OCI-LY7 (cell line): ENCODE measurements at places on chromosomes 7 and 10.
A peak's percentile ranks its signal among the peaks of the same experiment; 100 is the strongest.

- no peak for DNase-seq
Measured at GRCh38 chr7:84799106-84799505, 387.8 kb downstream of the SEMA3D start.

- no peak for DNase-seq
Measured at GRCh38 chr10:1872151-1872726, 134.9 kb upstream of the ADARB2 start.

GRCh38 chr7:131897790-131898165 lies 341.4 kb upstream of the PODXL start:
- no peak for DNase-seq

- DNase-seq = no peak
Measured at GRCh38 chr10:114632869-114633715, 25.0 kb downstream of the ABLIM1 start.

- DNase-seq = no peak
Measured at GRCh38 chr10:111151595-111152307, 74.9 kb downstream of the ADRA2A start.

GRCh38 chr7:3234851-3235250 lies 66.2 kb upstream of the SDK1 start:
- DNase-seq = no peak

GRCh38 chr10:42972946-42973345 lies 103.9 kb upstream of the RET start:
- no peak for DNase-seq

DNA sequence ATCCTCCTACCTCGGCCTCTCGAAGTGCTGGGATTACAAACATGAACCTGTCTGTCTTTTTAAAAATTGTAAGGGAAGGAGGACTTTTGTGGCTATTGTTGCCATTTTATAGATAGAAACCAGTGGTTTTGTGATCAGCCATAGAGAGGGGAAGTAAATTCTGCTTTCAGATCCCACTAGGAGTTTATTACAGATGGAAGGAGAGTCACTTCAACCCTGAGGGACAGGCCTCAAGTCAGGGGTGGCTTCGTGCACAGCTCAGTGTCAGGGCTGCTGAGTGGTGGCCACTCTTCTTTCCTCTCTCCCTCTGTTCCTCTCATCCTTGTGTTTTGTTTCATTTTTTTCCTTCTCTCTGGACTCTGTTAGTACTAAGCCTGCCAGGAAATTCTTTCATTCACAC lies 60.8 kb downstream of the OGDH start:
- DNase-seq = no peak

GRCh38 chr7:8176370-8177081 lies 85.4 kb downstream of the ICA1 start:
- DNase-seq = peak; percentile 84

GRCh38 chr7:155491812-155492211 lies 33.9 kb downstream of the EN2 start:
- DNase-seq = no peak

GRCh38 chr7:20354610-20355528 lies 24.2 kb downstream of the ITGB8 start:
- DNase-seq = no peak

DNA sequence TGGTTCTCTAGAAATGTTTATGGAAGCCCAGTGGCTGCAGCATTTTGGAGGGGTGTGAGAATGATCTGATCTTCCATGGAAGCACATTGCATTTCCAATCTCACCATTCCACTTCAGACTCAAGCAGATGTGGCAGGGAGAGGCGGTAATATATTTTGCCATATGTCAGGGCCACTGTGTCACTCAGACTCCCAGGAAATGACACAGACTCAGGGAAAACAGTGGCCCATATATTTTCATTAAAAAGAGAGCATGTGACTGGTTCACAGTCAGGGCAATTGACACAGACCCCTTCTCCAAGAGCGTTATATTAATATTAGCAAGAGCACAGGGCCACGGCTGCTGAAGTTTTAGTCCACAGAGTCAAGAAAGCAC lies 149.3 kb upstream of the NRP1 start:
- DNase-seq = no peak

- DNase-seq = no peak
Measured at GRCh38 chr10:33032654-33033151, 74.7 kb upstream of the ITGB1 start.

GRCh38 chr7:74043523-74043951 lies 15.6 kb downstream of the ELN start:
- no peak for DNase-seq

- DNase-seq = no peak
Measured at GRCh38 chr7:74575083-74575784, 82.3 kb upstream of the GTF2I start.

DNA sequence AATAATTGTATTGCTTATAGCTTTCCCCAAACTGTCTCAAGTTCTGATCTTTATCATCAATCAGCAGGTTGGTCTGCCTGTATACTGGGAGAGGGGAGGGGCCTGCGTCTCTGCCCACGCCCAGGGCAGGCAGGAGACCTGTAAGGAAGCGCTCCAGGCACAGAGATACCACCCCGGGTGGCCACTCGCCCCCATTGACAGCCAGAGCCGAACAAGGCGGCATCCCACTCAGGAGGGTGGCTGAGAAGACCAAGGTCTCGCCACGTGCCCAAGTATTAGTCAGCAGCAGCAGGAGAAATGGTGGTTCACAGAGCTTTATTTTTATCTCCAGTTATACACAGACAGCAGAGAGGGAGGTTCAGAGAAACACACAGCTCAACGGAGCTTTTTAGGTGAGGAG lies 7.2 kb downstream of the STK32C start:
- no peak for DNase-seq

DNA sequence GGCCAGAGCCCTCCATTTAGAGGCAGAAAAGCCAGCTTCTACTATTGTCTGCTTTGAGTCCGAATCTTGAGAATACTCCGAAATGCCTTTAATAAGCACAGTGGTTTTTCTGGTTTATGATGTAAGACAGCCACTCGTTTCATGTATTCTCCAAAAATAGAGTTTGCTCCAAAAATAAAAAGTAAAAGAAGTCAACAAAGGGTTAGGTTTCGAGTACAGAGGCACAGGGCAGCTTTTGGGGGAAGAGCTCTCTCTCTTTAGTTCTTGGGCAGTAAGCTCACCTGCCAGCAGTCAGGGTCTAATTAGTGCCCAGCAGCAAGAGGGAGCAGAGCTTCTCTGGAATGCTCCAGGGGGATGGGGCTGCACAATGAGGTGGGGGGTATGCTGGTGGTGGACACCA lies 20.2 kb downstream of the CREB3L2 start:
- peak; percentile 60 for DNase-seq

- DNase-seq = no peak
Measured at GRCh38 chr7:6023974-6024435, 7.2 kb upstream of the ANKRD61 start.

DNA sequence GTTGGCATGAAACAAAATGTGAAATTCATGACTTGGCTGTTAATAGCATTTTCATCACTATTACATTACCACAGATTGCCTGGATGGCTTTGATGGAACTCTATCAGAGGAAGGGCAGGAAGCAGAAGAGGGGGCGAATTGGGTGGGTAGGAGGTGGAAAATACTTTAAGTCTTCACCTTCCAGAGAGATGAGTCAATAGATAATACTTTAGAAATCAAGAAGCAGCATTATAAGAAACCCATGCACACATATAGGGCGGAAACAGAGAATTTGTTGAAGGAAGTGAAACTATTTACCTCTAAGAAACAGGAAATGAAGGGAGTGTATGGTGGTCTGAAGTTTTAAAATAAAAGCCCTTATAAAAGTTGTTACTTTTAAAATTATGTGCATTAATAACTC lies 152.1 kb upstream of the TARP start:
- peak; percentile 31 for DNase-seq

DNA sequence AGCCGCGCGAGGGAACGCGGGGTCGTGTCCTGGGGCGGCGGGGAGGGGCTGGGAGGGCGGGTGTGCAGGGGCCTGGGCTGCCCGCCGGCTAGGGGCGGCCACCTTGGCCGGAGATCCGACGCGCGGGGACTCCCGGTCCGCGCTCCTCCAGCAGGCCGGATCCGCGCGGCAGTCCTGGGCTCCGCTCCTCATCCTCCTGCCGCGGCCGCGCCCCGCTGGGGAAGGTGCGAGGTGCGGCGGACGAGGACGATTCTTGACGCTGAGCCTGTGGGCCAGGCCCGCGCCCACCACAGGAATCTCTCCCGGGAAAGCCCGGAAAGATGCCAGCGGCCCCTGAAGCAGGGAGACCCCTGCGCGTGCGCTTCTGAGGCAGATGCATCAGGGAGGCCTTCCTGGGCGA lies 6.6 kb upstream of the OGDHL start:
- DNase-seq = no peak

- no peak for DNase-seq
Measured at GRCh38 chr10:86862373-86862772, 95.0 kb downstream of the MMRN2 start.

DNA sequence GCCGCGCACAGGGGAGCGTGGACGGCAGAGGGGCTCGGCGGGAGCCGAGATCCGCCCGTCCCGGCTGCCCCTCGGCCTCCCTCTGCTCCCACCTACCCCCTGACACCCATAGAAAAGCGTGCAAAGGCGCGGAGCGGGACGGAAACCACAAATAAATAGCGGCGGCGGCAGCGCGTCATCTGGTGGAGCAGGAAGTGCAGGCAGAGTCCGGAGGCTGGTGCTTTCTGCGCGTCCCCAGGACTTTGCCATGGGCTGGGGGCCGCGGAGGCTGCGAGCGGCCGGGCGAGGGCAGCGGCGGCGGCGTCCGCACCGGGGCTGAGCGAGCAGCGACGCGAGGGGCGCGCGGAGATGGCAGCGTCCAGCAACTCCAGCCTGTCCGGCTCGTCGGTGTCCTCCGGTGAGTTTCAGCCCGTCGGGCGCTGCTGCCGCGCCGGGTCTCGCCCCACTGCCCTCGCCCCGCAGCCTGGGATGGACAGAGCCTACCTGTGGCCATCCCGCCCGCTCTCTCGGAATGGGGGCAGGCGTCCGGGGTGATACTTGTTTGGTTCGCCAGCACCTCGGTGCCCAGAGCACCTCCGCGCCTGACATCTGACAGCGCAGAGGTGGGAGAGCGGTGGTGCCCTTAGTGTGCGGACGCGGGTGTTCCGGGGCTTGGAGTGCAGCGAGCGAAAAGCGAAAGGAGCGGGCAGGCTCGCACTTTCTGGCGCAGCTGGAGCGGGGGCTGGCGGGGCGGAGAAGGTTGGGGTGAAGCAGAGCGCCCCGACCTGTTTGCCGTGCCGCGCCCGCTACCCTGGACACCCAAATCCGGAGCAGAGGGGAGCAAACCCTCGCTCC lies at the start of gene CHN2:
Gene CHN2, plus strand, starts transcription at position 182 of the 834 bp plus-strand sequence.
- DNase-seq = no peak

DNA sequence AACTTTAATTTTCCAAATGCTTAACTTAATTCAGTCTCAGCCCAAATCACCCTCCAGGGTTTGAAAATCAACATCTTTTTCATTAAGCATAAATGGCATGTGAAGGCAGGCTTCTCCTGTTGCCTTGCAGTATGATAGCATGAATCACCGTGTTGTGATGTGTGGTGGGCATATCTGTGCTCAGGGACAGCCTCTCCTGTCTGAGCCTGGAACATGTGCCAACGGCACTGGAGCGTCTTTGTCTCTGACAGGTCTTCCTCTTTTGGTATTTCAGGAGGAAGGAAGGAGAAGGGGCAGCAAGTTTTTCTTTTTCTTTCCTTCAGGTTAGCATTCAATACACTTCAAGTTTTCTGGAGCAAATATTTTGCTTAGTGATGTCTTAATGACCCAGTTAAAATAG lies 57.6 kb downstream of the LRGUK start:
- no peak for DNase-seq

DNA sequence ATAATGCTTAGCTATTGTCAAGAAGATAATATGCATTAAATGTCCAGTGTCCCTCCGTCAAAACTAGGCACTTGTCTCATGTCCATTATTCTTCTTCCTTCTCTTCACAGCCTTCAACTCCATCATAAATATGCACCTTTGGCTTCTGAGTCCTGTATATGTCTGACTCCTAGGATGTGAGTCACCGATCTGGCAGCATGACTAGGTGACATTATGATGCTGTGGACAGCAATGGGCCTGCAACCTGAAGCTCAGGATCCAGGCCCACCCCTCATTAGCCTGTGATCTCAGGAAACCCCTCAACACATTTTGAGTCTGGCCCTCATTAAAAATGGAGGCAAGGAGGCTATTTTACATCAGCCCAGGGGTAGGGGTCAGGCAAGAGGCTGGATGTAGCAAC lies 362.5 kb upstream of the ZMIZ1 start:
- no peak for DNase-seq

GRCh38 chr10:3529691-3530090 lies 255.3 kb downstream of the KLF6 start:
- DNase-seq = no peak

- no peak for DNase-seq
Measured at GRCh38 chr7:128867842-128868623, 5.4 kb downstream of the ATP6V1F start.

GRCh38 chr10:124707144-124707467 lies 37.1 kb downstream of the FAM53B start:
- DNase-seq = no peak

GRCh38 chr10:60155943-60156683 lies 233.6 kb downstream of the ANK3 start:
- DNase-seq = no peak

DNA sequence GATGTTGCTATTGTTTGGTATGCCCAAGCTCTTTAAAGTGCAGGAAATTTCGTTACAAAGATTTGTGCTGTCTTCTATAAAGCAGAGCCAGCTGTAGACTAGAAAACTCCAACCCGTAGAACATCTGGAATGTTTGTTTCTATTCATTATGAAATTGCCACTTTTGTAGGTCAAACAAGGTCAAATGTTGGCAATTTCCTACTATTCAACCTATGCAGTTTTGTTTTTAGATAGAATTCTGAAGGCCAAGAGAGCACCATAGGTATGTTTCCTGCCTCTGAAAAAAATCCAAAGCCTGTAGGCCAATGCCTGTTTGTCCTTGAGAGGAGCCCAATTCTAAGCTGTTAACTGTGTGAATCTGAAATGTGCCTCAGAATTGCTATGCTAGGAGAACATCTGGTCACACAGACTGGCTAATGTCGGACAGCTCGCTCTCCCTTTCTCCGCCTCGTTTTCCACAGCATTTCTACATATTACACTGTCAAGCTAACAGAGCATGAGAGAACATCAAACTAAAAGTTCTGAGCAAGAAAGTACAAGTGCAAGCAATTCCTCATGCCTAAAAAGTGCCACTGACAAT lies 267.2 kb upstream of the LRGUK start:
- DNase-seq = no peak

GRCh38 chr10:128024426-128024825 lies 101.8 kb downstream of the MKI67 start:
- DNase-seq = no peak

- DNase-seq = no peak
Measured at GRCh38 chr10:78222096-78222790, 188.6 kb downstream of the RPS24 start.

GRCh38 chr10:69914398-69915214 lies 112.9 kb downstream of the COL13A1 start:
- DNase-seq = peak; percentile 69

DNA sequence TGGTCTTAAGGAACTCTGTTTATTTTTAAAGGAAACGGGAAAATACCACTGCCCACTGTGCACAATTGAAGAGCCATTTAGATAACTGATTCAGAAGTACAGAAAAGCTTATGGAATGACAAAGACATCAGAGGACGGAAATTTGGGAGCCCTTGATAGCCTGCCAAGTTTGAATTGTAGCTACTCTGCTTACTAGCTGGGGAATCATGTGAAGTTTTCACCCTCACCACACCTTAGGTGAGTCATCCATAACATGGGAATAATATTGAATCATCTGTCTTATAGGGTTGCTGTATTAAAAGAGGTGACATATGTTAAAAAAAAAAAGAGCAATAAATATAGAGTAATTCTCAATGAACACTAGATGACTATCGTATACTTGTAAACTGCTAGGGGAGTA lies 1104.2 kb downstream of the GATA3 start:
- DNase-seq = no peak
